ENCODE measurements at places on chromosomes 1 and 21. TPM values are rescaled to one million over a fixed set of nuclear protein-coding genes. Genes with fewer than 3 reads are reported as not detected.

The BGLAP gene
- total RNA-seq = not detected

GRCh38 chr1:44557778-44558177 lies 116.5 kb downstream of the TMEM53 start:
- no peak for DNase-seq

DNA sequence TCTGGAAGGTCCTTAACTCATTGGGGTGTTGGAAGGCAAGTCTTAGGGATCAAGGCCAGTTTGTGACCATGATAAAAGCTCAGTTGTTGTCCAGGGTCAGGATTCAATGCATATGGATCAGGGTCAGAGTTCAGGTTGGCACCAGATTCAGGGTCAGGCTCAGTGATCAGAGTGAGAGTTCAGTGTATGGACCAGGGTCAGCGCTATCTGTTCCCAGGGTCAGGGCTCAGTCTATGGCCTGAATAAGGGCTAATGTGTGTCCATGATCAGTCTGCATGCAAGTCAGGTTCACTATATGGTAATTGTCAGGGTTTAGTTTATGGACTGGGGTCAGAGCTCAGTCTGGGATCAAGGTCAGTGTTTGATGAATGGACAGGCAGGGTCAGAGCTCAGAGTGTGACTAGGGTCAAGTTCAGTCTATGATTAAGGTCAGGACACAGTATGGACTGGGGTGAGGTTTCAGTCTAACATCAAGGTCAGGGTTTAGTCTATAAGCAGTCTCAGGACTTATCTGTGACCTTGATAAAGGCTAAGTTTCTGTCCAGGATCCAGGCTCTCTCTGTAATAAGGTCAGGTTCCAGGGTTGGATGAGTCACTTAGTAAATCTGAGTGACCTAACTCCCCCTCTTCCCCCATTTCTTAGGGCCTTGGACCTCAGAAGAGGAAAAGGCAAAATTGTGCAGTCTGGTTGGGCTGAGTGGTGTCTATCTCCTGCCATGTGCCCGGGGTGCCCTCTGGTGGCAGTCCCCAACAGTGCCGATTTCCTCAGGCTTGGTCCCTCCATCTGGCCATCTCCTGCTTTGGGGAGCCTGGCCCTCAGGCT lies 23.8 kb downstream of the KNCN start:
- peak; percentile 81 for DNase-seq

The KLF17 gene
- total RNA-seq = not detected

GRCh38 chr21:27806281-27806680 lies 839.4 kb upstream of the ADAMTS5 start:
- no peak for DNase-seq

DNA sequence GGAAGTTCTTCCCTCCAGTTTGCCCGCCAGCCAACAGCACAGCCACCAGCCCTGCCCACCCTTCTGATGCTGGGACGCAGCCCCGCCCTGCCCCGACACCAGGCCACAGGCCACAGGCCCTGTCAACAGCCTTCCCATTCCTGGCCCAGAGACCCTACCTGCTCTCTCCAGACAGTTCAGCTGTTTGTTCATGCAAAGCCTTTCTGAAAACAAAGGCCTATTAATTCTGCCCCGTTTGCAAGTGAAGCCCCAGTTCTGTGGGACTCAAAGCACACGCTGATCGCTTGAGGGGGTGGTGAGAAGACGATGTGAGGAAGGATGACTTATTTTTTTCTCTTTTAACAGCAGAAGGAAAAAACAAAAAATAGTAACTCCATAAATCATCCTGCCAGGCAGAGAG lies 55.4 kb upstream of the KIF26B start:
- DNase-seq = no peak

The NR1I3 gene
- total RNA-seq = not detected

DNA sequence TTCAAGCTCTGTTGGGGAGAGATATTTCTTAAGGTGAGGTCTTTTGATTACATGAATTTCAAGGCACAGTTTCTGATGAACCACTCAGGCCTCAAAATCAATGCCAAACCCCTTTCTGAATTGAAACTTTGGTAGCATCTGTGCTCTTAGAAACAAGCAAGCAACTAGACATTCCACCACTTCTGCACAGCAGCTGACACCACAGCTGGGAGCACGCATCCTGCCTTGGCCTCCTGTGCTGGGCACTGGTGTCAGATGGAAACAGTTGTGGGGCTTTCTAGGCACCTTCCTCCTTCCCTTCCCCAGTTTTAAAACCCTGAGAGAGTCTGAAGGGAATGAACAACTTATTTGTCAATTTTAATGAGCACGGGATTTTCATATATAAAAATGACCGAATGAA lies 360.2 kb downstream of the ADGRL2 start:
- DNase-seq = no peak

DNA sequence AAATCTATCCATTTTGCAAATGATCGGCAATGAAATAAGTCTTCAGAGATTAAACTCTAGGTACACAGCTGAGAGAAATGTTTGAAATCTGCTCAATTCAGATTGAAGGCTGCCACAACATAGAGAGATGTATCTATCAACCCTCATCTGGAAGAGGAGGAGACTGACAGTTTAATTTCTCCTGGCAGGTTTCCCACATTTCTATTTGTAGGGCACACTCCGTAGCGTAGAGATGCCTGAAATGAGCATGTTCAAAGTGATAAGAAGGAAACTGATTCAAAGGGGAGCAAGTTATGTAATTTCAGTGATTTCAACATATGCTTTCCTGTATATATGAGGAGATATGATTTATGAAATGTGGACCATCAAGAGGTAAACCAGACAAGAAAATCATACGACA lies 44.1 kb downstream of the NIBAN1 start:
- DNase-seq = no peak

The GAS5 gene
- 565 TPM for total RNA-seq

DNA sequence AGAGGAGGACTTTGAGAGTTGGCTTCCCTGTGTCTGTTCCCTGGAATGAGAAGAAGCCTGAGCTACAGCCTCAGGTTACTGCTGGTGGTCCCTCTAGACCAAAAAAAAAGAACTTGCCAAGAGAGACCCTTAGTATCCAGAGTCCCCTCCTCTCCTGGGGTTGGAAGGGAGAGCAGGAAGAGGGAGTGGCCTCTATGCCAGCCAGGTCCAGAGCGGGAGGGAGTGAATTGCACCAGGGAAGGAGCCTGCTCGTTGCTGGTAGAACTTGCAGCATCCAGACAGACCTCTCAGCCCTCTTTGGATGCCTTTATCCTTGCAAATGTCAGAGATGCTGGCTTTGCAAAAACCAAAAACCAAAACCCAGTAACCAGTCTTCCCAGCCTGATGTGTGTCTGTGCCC lies 491.3 kb upstream of the VAMP3 start:
- DNase-seq = no peak

GRCh38 chr1:53341521-53341895 lies 13.6 kb upstream of the LRP8 start:
- no peak for DNase-seq

DNA sequence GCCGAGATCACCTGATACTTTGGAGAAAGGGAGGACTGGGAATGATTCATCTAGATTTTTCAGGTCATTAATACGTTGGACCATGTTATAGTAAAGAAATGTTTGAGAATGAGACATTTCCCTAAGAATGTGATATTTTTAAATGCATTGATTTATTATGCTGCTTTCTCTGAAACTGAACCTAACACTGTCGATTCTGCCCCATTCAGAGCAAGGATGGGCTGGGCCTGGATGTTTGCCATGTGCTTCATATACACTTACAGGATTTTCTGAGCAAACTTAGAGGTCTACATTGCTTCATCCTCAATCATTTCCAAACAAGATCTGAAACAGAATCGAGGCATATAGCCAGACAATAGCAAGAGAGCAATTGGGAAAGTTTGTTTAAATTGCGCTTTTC lies 183.3 kb downstream of the CRB1 start:
- DNase-seq = no peak

- no peak for DNase-seq
Measured at GRCh38 chr21:29124645-29125044, 5.8 kb upstream of the MAP3K7CL start.
